Hematopoietic multipotent progenitor cell treated with erythropoietin and hydrocortisone succinate and interleukin-3 and kit ligand, for 6 days (in vitro differentiated cells): ENCODE measurements at places on chromosomes 11 and 22.

- no peak for DNase-seq
These were observed 70.0 kb upstream of the IGLL5 start for GRCh38 chr22:22817468-22818201.

DNA sequence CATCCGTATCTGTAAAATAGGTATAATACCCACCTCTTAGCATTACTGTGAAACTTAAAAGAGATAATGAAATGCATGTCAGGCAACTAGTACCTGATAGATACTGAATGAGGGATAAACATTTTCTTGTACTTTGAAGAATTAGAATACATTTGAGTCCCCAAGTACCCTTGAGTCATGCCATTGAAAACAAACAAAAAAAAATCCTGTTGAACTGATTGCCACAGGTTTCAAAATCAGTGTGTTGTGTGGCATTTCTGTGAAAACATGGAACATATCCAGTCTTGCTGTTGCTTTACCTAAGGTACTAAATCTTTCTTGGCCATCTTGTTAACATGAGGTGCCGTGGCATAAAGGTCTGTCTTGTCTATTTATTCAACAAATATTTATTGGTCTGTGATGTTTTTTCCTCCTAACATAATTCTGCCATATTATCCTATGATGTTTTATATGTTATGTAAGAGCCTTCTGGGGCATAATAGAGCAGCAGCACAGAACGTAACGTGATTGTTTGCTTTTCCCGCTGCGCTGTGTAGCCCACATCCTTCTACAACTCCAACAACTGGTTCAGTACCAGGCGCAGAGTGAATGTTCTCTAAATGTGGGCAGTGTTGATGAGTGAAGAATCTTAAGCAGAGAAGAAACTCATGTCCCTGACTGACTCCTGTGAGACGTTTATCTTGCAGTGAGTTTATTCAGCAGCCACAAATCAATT lies 79.3 kb upstream of the RAB1B start:
- DNase-seq, result no peak

DNA sequence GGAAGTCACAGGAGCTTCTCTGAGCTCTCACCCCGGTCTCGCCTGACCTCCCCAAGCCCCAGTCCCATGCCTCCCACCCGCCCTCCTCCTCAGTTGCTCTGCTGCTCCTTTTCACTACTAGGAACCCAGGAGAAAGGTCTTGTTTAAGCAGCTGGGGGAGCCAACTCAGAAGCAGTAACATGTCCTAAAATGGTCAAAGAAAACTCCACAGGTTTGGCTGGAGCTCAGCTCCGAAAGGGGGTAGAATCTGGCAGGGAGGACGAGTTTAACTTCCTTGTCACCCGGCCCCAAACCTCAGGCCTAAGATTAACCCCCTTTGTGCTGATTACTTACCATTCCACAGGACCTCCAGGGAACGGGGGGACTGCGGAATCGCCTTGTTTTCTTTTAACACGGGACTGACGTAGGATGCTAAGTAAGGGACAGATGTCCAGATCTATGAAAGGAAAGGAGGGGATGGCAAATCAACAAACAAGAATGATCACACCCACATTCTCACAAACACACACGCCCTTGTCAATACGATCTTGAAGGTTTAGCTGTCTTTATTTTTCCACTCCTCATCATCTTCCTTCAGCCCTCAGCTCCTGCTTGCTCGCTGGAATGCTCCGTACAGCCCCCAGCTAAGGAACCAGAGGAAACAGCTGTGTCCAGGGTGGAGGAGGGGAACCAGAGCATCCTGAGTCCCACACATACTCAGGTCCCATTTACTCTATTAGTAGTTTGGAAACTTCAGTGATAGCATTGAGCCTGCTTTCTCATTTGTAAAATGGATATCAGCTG lies 13.5 kb downstream of the PCSK7 start:
- no peak for DNase-seq

DNA sequence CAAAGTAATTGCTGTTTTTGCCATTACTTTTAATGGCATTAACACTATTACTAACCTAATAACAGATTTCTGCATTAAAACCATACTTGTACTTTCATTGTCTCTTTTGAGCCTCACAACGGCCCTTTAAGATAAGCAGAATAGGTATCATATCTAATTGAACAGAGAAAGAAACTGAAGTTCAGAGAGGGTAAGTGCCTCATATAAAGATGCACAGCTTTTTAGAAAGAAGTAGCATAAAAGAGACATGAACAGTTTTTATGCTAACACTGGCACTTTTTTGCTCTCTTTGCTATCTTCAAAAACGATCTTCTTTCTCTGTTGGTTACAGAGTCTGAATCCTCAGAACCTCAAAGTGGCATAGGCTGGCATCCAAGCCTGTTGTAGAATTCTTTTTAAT lies 102.9 kb upstream of the OR5AK2 start:
- DNase-seq, result no peak
